ENCODE measurements at places on chromosomes 6 and 20.

DNA sequence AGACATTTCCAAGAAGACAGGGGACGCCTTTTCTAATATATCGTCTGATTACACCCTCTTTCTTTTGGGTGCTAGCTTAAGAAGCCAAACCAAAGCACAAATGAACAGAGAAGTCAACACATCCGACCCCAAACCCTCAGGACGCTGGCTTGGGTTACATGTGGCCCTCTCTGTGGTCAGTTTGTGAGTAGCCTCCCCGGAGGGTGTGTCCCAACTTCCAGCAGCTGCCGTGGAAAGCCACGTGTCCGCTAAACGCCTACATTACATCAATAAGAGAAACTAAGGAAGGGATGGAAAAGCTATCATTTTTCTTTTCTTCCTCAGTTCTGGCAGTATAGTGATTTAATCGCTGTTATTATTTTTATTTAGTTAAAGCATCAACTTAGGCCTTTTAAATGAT lies 487 bp upstream of the BMP6 start:
- no peak for DNase-seq

- no peak for DNase-seq
Measured at GRCh38 chr6:167644412-167645132, 182.1 kb upstream of the AFDN start.

DNA sequence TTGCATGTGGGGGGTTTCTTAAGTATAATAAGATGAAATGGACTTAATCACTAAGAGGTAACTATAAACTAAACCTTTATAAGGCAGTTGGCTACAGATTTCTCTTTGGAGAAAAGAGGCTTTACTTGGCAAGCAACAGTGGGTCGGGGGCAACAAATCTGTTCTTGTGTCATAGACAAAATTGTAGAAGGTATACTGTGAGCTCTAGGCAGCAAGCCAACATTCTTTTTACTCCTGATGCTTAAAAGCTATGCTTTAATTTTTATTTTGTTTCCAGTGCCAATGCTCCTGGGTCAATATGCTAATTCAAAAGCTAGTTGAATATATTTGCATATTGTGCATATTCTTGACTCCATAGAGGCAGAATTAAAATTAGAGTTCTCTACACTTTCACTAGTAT lies 495.4 kb downstream of the BTBD3 start:
- DNase-seq = no peak

- DNase-seq = peak; percentile 83
Measured at GRCh38 chr20:13784893-13785715, at the start of the genes ESF1 and NDUFAF5. Gene ESF1, minus strand, starts transcription at chr20:13784919. Its CDS starts 1,779 bp downstream, at chr20:13783140. Gene NDUFAF5, plus strand, starts transcription at chr20:13785028. Its CDS starts 41 bp downstream, at chr20:13785069.

DNA sequence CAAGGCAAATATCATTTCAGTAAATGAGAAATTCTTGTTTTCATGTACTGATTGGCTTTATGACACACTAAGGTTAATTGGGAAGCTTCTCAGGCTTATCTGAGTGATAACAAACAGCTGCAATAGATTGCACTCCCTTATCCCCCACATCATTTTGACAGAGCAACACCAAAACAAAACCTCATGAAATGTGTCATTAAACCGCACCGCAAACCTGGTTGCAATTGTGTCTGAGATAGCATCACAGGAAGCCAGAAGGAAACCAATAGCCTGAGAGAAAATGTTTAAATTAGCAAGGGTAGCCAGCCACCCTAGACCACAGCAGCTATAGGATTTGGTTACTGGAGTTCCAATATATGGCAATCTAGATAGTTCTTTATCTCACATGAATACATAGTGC lies 31.6 kb upstream of the LAMA4 start:
- DNase-seq = peak; percentile 36

DNA sequence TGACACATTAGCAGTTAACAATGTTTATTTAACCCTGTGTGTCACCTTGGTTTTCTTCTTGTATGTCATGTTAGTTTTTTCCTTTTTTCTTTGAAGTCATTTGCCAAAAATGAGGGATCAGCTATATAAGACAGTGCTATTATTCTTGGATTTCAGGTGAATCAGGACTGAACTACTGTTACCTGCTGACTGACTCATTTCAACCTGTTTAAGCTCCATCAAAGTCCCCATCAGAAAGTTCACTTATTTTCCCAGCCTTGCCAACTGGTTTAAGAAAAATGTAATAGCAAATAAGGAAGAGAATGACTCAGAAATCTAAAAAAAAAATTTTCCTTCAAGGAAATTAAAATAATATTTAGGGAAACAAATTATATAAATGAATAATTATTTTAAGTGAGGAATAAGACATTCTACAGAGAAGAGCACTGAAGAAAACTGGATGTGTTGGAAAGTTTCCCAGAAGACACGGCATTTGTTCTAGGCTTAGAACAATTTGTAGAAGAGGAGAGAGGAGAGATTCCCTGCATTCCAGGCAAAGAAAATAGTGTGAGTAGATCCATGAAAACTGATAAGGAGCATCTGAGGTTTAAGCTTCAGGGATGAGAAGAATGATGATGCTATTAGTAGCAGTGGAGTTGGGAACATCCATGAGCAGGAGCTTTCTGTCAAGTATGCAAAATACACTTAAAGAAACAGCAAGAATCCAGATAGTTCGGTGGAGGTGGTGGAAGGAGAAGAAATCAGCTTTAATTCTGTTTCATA lies 84.9 kb upstream of the SIM1 start:
- DNase-seq = no peak

DNA sequence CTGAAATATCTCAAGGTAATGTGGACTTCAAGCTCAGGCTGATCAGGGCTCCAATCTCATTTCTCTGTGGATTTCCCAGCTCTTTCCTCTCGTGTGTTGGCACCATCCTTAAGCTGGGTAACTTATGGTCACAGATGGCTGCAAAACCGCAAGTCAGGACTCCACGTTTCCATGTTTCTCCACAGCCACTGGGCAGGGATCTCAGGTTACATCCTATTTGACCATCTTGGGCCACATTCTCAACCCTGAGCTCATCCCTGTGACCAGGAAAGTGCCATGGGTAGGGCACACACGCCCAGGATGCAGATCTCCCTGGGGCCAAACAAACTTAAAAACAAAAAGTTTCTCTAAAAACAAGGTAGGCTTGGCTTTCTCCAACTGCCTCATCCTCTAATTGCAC lies 15.4 kb downstream of the RPS6KA2 start:
- DNase-seq = no peak

DNA sequence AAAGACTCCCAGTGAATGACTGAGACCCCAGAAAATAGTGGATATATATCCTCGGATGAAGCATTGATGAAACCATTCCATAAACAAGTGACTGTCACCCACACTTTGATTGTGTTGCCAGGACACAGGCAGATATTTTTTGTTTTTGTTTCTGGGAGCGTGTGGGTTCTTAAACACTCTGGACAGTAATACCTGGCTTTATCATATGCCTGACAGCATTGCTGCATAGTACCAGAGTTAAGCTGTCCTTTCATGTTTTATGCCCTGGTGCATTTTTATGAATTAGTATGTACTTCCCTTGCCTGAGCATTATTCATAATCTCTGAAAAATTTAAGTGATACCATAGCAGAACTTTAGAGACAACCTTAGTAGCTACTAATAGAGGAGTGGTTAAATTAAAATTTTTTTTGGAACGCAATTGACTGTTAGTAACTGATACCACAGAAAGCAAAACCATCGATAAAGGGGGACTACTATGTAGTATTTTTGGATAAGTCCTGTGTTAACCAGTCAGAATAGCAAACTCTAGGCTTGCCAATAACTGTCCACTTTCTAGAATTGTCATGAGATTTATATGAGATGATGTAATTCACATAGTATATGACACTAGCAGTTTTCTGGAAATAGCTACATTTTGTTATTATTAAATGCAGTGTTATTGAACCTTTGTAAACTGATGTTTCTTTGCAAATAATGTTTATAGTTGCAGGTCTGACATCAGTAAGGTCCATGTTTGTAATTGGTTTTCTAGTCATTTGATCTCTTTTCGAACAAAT lies 30.4 kb downstream of the SENP6 start:
- no peak for DNase-seq

DNA sequence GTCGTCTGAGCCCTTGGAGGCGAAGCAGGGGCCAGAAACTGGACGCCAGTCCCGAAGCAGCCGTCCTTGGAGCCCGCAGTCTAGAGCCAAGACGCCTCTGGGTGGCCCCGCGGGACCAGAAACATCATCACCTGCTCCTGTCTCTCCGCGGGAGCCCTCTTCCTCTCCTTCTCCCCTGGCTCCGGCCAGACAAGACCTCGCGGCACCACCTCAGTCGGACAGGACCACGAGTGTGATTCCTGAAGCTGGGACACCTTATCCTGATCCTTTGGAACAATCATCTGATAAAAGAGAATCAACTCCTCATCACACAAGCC lies 416 bp downstream of the RSPH4A start:
- peak; percentile 6 for DNase-seq

GRCh38 chr6:142531727-142532126 lies 229.9 kb downstream of the ADGRG6 start:
- DNase-seq = no peak

- no peak for DNase-seq
Measured at GRCh38 chr6:151551223-151551857, 57.5 kb downstream of the CCDC170 start.

DNA sequence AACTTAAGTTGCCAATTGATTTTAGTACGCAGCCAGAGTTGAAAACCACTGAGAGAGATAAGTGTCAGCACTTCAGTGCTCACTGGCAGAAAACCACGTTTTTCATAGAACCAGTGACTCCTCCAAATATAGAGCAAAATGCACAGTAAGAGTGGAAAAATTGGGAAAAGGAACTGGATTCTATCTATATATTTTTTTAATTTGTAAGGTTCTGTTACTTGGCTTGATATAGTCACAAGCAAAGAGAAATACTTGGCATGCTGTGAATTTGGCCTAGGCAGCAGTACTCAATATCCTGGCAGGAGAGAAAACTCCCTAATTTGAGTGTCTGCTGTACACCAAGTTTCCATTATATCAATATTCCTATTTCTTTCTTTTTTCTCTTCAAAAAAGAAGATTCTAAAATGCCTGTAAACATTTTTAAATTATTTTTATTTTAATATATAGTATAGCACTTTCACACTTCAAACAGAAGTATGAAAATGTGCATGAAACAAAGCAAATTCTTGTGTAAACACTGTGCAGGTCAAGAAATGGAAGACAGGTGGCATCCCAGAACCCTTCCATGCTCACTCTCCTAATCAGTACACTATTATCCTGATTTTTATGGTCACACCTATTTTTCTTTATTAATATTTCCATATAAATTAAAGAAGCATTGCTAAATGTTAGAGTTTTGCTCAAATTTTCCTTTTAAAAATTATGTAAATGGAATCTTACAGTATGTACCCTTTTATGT lies 561.8 kb upstream of the RNF217 start:
- DNase-seq = no peak

GRCh38 chr6:169991913-169992312 lies 240.5 kb downstream of the ERMARD start:
- no peak for DNase-seq

GRCh38 chr6:7572213-7572943 lies 17.6 kb upstream of the SNRNP48 start:
- no peak for DNase-seq

DNA sequence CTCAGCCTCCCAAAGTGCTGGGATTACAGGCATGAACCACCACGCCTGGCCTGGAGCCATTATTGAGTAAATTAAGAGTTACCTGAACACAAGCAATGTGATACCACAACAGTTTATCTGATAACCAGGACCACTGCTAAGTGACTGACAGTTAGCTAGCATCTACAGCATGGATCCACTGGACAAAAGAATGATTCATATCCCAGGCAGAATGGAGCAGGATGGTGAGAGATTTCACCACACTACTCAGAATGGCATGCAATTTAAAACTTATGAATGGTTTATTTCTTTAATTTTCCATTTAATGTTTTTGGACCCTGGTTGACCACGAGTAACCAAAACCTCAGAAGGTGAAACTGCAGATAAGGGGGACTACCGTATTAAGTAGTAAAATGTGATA lies 48.6 kb downstream of the RALGAPA2 start:
- no peak for DNase-seq

GRCh38 chr6:41630946-41631345 lies 7.3 kb upstream of the MDFI start:
- DNase-seq = no peak

- no peak for DNase-seq
Measured at GRCh38 chr6:138882369-138883017, 86.6 kb downstream of the ECT2L start.

DNA sequence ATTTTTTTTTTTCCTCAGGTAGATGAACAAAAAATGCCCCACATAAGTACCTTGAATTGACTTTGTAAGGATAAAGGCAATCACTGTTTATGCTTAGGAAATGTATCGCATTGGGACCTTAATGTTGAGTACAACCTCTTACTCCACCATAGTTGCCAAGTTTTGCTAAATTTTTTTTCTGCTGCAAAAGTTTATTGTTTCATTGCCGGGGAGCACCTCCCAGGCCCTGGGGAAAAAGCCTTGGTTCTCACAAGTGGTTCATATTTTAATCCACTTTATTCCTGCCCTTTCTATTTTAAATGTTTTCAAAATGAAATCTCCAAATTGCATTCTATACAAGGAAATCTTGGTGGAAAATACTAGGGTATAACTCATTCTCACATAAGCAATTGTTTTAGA lies 52.3 kb upstream of the UTRN start:
- no peak for DNase-seq

DNA sequence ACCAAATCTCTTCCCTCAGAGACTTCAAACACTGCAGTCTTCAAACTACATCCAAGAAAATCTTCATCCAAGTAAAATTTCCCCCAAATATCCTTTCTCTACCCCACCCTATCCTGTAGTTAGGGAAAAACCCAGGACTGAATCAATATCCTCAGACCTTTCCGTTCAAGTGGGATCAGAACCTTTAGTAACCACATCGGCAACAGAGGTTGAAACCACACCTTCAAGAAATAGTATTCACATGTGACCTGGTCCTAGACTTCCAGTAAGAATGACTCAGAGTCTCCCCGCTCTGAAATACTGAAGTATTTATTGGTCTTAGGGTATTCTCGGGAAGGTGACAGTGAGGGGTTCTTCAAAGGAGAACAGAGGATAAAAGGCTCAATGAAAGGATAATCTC lies 8.7 kb downstream of the HLA-DPA1 start:
- no peak for DNase-seq

DNA sequence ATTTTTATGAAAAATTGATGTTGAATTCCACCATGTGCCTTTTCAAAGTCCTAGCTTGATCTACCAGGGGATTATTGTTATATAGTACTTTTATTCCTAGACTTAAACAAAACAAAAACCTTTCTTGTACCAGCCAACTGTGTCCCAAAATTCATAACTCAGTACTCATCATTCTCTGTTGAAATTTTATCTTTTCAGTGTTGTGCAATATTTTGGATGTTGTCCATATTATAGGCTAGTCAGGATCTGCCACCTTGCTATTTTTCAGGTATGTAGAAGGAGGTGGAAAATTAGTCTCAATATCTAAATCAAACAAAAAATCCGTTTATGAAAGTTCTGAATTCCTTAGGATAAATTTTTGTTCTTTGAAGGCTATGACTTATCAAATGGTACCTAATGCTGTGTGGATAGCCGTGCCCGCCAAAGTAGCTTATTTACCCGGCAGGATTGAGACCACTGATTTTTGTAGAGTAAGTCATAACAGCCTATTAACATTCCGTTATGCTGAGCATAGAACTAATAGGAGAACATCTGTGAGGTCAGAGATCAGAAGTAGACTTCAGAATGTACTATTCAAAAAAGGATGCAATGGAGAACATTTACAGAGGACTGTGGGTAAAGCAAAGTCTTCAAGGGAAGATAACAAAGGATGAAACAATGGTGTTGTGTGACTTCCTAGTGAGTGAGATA lies 304.7 kb downstream of the SOX4 start:
- DNase-seq = no peak

All from stimulated activated CD4-positive, alpha-beta T cell treated with anti-CD3 and anti-CD28 coated beads, Interleukin-12 subunit alpha, Interleukin-12 subunit beta, amount 100 ng/mL, for 24 hours (primary cell).